ENCODE measurements at places on chromosomes 2 and 18.

GRCh38 chr2:219658196-219658846, 30.9 kb downstream of the SLC4A3 start:
- no peak for DNase-seq

- DNase-seq = no peak
Observed at GRCh38 chr2:117523267-117523666, 291.2 kb upstream of the DDX18 start.

GRCh38 chr2:10864861-10865636, 46.7 kb upstream of the KCNF1 start:
- no peak for DNase-seq

DNA sequence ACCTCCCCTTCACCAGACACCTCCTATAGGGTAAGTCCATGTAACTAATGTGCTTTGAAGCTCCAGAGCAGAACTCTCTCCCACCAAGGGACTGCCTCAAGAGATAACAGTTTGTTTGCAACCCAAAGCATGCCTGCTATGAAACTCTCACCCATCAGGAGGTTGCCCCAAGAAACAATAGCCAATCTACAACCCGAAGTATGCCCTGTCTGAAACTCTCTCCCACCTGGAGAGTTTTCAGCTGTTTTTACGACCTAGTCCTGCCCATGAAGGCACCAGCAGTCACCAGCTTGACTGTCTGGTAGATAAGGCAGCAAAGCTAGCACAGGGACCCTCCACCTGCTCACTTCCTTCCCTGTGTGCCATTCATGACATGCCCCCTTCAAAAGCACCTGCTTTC, 533.9 kb upstream of the CRIM1 start:
- DNase-seq = no peak

GRCh38 chr18:32328379-32328778, 138.5 kb downstream of the MEP1B start:
- no peak for DNase-seq

GRCh38 chr2:29898999-29899398, 22.4 kb downstream of the ALK start:
- DNase-seq = no peak

GRCh38 chr2:173739006-173739405, 226.2 kb downstream of the SP3 start:
- DNase-seq = no peak

DNA sequence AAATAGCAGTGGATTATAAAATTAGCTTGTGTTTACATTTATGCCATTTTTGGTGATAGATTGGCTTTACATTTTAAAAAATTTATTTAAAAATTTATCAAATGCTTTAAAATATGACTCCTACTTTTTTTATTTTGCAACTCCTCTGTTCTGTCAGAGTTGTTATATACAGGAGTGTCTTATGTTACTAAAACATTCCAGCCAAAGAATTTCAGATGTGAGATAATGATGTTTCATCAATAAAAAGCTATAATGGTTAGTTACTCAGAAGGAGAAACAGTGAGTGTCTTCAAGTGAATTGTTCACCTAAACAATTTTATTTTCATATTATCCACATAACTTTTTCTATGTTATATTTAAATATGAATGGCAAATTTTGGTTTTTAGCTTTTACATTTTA, 52.7 kb downstream of the GLS start:
- no peak for DNase-seq

- DNase-seq = no peak
Observed at GRCh38 chr2:131641414-131642206, 113.9 kb downstream of the CCDC74A start.

GRCh38 chr2:60596411-60596810, 43.0 kb upstream of the BCL11A start:
- no peak for DNase-seq

- no peak for DNase-seq
Observed at GRCh38 chr2:219744600-219744999, 117.2 kb downstream of the SLC4A3 start.

- DNase-seq = no peak
Observed at GRCh38 chr2:172244419-172245130, 141.9 kb upstream of the DLX2 start.

DNA sequence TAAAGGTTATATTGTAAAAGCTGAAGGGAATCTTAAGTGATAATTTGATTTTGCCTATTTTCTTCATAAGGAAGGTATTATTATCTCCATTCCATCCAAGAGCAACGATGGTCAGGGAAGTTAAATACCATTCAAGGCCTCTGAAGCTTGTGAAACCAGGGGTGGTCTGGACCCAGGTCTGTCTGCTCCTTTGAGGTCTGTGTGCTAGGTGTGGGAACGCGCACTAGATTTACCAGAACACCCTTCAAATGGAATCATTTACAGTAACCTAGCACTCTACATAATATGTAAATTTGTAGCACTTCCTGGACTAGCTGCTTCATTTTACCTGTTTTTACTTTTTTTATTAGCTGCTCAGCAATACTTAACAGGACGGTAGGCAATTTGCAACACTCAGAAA, 6.4 kb upstream of the TRIB2 start:
- no peak for DNase-seq

DNA sequence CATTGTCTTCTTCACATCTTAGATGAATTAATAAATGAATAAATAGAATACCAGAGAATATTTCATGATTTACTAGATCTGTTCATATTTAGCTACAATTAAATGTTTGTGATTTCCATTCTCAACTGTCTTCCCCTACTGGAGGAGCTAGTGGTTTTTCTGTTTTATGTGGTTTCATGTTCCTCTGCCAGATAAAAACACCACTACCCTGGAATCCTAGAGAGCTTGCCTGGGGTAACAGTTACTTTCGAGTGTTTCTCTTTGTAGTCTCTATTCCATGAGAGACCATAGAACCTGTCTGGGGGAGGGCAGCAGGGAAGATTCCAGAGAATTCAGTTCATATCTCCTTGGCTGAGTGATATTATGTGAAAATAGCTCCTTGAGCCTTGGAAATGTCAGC, 349.2 kb downstream of the INSIG2 start:
- no peak for DNase-seq

GRCh38 chr2:222307143-222307756, 8.5 kb upstream of the PAX3 start:
- no peak for DNase-seq

DNA sequence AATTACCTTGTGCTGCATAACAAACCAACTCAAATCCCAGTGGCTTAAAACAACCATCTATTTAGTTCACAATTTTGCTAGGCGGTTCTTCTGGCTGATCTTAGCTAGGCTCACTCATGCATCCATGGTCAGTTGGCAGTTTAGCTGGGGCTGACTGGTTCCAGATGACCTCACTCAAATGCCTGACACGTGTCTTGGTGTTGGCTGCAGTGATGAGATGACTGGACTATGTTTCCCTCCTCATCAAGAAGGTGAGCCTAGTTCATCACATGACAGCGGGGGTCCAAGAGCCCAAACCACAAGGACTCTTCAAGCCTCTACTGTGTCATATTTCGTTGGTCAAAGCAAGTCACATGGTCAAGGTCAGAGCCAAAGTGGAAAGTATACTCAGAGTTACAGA, 42.7 kb upstream of the ACTR3 start:
- DNase-seq = no peak

GRCh38 chr2:3461801-3462492, 57.4 kb downstream of the ADI1 start:
- peak; percentile 64 for DNase-seq

- DNase-seq = no peak
Observed at GRCh38 chr18:70693246-70693645, 404.4 kb downstream of the SOCS6 start.

- no peak for DNase-seq
Observed at GRCh38 chr2:207144173-207144785, 21.5 kb downstream of the KLF7 start.

DNA sequence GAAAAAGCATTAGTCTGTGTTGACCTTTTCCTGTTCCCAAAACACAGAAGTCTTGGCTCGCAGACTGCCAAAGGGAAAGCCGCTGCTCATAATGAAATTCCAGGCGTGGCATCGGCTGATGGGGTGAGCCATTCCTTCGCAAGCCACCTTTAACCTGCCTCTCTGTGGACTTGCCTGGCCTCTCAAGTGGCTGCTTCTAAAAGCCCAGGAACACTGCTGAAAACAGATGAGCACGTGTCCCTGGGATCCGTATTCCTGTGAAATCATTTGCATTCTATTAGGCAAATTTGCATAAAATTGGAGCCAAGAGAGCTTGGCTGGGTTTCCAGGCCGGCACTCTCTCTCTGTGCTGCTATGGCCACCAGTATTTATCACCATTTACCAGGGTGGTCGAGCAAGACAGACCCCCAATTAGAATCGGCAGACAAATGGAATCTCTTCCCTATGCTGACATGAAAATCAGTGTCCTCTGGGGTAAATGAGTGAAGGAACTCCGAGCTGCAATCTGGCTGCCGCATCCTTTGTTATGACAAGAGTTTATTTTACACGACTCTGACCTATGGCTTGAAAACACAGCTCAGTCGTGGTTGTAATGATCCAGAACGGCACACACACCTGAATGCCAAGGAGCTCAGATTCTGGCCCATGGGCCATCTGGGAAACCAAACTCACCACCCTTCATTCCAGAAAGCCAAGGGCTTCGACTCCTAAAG, 21.7 kb downstream of the BCL2 start:
- DNase-seq = peak; percentile 26

- no peak for DNase-seq
Observed at GRCh38 chr2:163692611-163693482, 43.0 kb downstream of the FIGN start.

- DNase-seq = no peak
Observed at GRCh38 chr2:143088388-143088787, 40.8 kb upstream of the ARHGAP15 start.

DNA sequence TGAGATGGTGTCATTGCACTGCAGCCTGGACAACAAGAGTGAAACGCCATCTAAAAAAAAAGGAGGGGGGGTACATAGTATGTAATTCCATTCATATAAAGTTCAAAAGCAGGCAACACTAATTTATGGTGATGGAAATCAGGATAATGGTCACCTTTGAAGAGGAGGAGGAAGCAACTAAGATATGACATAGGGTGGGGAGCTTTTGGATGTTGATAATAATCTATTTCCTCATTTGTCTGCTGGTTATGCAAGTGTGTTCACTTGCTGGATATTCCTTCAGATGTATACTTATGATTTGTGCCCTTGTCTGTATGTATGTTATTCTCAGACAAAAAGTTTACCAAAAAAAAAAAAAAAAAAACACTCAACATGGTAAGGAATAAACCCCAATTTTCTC, 28.6 kb upstream of the ATIC start:
- DNase-seq = no peak

DNA sequence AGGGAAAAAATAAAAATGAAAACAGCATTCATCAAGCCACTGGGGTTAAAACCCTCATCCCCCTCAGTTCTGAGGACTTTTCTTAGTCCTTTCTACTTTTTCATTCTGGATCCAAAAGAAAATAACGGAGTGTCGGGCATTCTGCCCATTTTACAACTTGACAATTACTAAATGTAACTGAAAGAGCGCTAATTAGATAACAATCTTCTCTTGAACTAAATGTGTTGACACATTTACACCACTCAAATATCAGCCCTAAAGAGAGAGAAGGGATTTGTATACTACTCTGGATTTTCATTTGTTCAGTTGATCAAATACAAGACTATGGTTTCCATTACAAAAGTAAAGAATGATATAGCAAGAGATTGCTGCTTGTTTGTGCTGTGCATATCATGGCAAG, 27.5 kb downstream of the ABCA12 start:
- no peak for DNase-seq

- DNase-seq = no peak
Observed at GRCh38 chr18:64403784-64404503, 255.1 kb upstream of the LINC00305 start.

DNA sequence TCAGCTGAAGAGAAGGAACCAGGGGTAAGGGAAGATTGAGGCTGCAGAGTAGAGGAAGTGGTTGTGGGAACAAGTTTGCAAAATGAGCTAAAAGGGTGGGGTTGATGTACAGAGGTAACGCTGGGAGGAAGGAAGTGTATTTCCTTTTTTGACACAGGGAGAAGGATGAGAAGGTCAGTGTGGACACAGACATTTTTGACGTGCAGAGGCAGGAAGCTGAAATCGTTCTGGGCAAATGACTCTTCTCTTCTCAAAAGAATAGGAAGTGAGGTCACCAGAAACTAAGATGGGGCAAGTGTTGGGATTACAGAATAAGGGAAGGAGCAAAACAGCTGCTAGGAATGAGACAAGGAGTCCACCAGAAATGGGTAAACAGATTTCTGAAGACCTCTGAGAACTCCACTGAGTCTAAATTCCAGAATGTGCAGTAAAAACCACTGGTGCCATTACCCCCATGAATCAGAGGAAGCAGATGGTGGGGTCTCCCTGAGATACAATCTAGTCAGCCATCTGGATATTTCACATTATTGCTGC, 20.0 kb upstream of the RNF149 start:
- DNase-seq = peak; percentile 26

DNA sequence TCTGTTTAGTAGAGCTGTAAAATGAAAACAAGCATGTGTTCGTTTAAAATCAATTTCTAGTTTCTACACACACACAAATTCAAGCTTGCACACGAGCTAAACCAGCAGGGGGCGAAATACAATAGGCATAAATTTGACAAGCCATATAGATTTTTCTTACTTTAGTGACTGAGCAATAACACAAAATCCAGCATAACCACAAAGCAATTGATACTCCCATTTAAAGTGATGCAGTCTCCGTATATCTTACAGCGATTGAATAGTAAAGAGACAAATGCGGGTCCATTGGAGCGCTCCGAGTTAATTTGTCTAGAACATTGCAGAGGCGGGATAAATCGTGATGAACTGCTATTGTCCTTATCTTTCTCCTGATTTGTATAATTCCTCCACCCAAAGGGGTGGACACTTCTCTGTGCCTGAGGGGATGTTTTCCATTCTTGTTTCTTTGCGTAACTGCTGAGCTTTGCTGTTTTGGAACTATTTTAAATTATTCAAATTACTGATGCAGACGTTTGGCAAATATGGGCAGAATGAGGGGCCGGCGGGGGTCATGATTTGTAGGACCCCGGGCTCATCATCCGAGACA, 1.2 kb upstream of the AFTPH start:
- DNase-seq = peak; percentile 44

GRCh38 chr18:60329131-60329530, 43.4 kb downstream of the MC4R start:
- no peak for DNase-seq

GRCh38 chr2:164495491-164496223, 125.6 kb downstream of the GRB14 start:
- peak; percentile 86 for DNase-seq

DNA sequence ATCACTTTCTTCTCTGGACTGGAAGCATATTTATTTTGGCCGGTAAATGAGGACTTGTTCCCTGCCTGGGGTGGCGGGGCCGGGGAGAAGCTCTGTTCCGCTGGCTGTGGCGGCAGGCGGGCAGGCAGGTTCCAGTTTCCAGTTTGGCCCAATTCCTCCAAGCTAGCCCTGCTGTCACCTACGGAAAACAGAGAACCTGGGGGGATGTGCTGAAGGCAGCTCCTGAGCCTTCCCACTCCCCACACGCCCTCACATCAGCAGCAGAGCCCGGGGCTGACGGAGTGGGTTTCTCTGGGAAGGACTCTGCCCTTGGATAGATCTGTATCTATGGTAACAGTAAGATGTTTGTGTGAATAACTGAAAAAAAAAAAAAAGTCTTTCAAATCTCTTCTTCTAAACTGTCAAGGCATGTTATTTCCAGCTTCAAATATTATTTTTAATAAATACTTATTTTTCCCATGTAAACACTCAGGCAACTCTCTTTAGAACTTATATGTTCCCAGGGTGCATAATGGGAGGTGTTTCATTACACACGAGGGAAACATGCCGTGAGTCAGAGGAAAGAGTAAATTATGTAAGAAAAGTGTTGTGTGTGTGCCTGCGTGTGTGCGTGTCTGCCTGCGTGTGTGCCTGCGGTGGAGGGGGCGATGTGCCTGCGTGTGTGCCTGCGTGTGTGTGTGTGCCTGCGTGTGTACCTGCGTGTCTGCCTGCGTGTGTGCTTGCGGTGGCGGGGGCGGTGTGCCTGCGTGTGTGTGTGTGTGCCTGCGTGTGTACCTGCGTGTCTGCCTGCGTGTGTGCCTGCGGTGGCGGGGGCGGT, 116.1 kb upstream of the ZNF516 start:
- no peak for DNase-seq

All from hippocampal formation (tissue), 2 donors.